HCT116 (cell line): ENCODE measurements at places on chromosomes 1 and 21. TPM values are rescaled to one million over a fixed set of nuclear protein-coding genes. Genes with fewer than 3 reads are reported as not detected.

- no peaks in the 10 kb centered on the region for H3K27me3 ChIP-seq
- no peaks in the 10 kb centered on the region for H3K36me3 ChIP-seq
- H3K27ac ChIP-seq, result no peak overlapping the region
- H3K4me3 ChIP-seq, result no peak overlapping the region
These were observed 59.2 kb downstream of the WDR64 start for GRCh38 chr1:241711326-241711725.

GRCh38 chr1:84339503-84339902, 38.0 kb downstream of the SAMD13 start:
- no peaks in the 10 kb centered on the region for H3K27me3 ChIP-seq
- DNase-seq, result no peak
- no peaks in the 10 kb centered on the region for H3K36me3 ChIP-seq
- H3K4me3 ChIP-seq, result no peak overlapping the region
- peak overlapping the region; percentile 71 for H3K27ac ChIP-seq

GRCh38 chr21:44647222-44647552, 973 bp downstream of the KRTAP10-11 start:
- no peaks in the 10 kb centered on the region for H3K36me3 ChIP-seq
- H3K27ac ChIP-seq, result no peak overlapping the region
- H3K27me3 ChIP-seq, result no peaks in the 10 kb centered on the region
- H3K4me3 ChIP-seq, result no peak overlapping the region
- DNase-seq, result no peak

DNA sequence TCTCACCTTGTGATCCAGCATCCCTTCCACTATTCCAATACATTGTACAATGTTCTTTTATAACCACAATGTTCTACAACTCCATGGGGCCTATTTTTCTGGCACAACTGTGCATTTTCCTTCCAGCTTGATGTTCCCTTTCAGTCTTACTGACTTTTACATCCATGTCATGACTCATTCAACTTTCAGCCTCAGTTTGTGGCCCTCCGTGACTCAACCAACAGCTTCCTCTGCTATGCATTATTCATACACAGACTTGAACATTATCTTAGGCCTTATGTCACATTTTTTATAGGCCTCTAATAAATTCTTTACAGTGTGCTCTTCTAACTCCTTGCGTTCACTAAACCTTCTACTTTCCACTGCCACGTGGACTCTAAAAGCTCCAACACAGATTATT, 119.4 kb upstream of the PRMT6 start:
- H3K27ac ChIP-seq, result no peak overlapping the region
- no peaks in the 10 kb centered on the region for H3K36me3 ChIP-seq
- no peak overlapping the region for H3K4me3 ChIP-seq
- no peaks in the 10 kb centered on the region for H3K4me1 ChIP-seq

- no peak overlapping the region for H3K27ac ChIP-seq
- no peak for DNase-seq
- H3K27me3 ChIP-seq, result no peaks in the 10 kb centered on the region
- no peak overlapping the region for H3K4me3 ChIP-seq
These were observed 7.2 kb downstream of the ZDHHC18 start for GRCh38 chr1:26833432-26834405.

- no peak overlapping the region for H3K27ac ChIP-seq
- DNase-seq, result no peak
- H3K36me3 ChIP-seq, result no peaks in the 10 kb centered on the region
- H3K4me3 ChIP-seq, result no peak overlapping the region
- no peaks in the 10 kb centered on the region for H3K27me3 ChIP-seq
- peaks cover 14% of the 10 kb centered on the region for H3K4me1 ChIP-seq
These were observed 158.1 kb downstream of the LTN1 start for GRCh38 chr21:28834335-28835238.

The UBASH3A gene
- 0.07 TPM for total RNA-seq

The NTMT2 gene
- total RNA-seq, result not detected

The LCE1B gene
- not detected for total RNA-seq

The SLC44A3 gene
- 9.6 TPM for total RNA-seq
